ENCODE measurements at places on chromosomes 12 and 14.

DNA sequence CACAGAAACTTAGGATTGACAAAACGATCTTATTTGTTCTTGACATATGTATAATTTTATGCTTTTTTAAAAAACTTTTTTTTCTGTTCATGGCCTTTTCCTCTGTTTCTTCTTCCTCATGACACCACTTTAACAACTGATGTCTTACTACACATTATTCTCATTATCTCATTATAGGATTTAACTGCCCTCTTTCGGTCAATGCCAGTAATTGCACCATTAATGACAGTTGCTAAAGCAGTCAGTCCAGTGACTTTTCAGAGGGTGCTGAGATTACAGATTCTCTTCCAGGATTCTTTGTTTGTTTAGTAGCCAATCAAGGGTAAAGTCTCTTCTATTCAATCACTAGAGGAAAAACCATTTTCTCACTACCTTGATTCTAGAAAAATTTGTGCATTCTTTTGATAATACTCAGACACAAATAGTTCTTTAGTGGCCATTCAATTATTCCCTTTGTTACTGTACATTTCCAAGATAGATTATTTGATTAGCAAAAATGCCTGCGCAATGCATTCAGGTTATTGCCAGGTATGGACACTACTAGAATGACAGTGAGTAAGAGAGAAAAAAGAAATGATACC is 50.1 kb downstream of the KLRG1 start:
- DNase-seq = no peak
- no peaks in the 10 kb centered on the region for H3K27me3 ChIP-seq
- H3K36me3 ChIP-seq = no peaks in the 10 kb centered on the region

DNA sequence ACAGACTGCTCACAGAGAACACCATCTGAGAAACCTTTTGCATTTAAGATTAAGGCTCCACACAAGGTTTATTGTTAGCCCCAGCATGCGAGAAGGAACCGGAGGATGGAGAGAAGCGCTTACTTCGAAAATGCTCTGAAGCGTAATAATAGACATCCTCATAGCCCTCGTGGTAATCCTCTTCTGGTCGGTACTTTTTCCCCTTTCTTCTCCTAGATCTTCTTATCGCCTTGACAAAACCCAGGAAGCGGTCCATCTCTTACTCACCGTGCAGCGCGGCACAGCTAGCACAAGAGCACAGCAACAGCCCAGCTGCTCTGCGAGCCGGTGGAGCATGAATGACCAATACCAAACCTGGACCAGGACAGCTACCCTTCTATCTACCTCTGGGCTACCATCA is 125.1 kb upstream of the GRIP1 start:
- H3K27ac ChIP-seq = no peak overlapping the region
- no peak overlapping the region for H3K4me3 ChIP-seq
- H3K4me1 ChIP-seq = no peaks in the 10 kb centered on the region
- DNase-seq = no peak
- H3K36me3 ChIP-seq = no peaks in the 10 kb centered on the region

- H3K4me1 ChIP-seq = no peaks in the 10 kb centered on the region
- no peaks in the 10 kb centered on the region for H3K27me3 ChIP-seq
These were observed 514.3 kb upstream of the SEL1L start for GRCh38 chr14:82047777-82048470.

- no peak overlapping the region for H3K27ac ChIP-seq
- no peak overlapping the region for H3K4me3 ChIP-seq
- DNase-seq = peak; percentile 14
- no peaks in the 10 kb centered on the region for H3K4me1 ChIP-seq
- peaks cover 95% of the 10 kb centered on the region for H3K36me3 ChIP-seq
These were observed 37.2 kb downstream of the EP400 start for GRCh38 chr12:131986910-131987309.

DNA sequence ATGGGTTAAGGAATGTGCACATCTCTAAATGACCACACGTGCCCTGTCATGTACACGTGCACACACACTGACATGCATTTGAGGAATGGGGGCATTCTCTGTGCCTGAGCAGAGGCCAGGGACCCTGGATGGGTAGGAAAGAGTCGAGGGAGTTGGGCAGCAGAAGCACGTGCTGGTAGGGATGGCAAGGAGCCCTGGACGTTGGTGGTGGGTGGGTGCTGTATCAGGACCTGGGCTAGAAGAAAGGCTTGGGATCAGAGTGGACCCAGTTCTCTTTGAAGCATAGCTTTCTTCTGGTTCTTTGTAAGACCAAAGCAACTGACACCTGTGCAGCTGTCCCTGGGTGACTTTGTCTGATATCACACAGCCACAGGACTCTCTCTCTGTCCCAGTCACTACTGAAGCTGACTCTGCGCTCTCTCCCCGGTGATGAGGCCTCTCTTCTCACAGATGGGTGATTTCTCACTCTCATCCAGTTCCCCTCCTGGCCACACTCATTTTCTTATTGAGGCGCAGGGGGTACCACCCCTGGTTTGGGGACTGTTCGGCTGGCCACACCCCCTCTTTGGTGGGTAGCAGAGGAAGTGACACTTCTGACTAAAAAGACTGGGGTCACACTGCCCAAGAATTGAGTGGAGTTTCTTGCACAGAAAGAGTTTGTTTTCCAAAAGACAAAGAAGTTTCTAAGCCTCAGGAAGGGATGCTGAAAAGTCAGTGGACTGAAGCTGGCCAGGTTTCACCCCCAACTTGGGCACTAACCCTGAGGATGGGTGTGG is 171.7 kb upstream of the RTL1 start:
- H3K4me3 ChIP-seq = no peak overlapping the region
- H3K36me3 ChIP-seq = no peaks in the 10 kb centered on the region
- H3K27me3 ChIP-seq = peaks cover 81% of the 10 kb centered on the region
- no peak overlapping the region for H3K27ac ChIP-seq
- DNase-seq = peak; percentile 81

GRCh38 chr14:74902941-74903705 is 19.9 kb downstream of the RPS6KL1 start:
- H3K4me1 ChIP-seq = peaks cover 32% of the 10 kb centered on the region
- H3K4me3 ChIP-seq = no peak overlapping the region
- DNase-seq = no peak
- H3K36me3 ChIP-seq = peaks cover 54% of the 10 kb centered on the region
- H3K27ac ChIP-seq = no peak overlapping the region

- H3K27ac ChIP-seq = peak overlapping the region; percentile 79
- DNase-seq = no peak
- peaks cover 67% of the 10 kb centered on the region for H3K4me1 ChIP-seq
- H3K36me3 ChIP-seq = no peaks in the 10 kb centered on the region
These were observed 14.1 kb downstream of the ACACB start for GRCh38 chr12:109130297-109131153.

- peaks cover 24% of the 10 kb centered on the region for H3K4me1 ChIP-seq
- no peaks in the 10 kb centered on the region for H3K27me3 ChIP-seq
- H3K4me3 ChIP-seq = no peak overlapping the region
- no peak overlapping the region for H3K27ac ChIP-seq
These were observed 67.0 kb downstream of the CRADD start for GRCh38 chr12:93743999-93744689.
